ENCODE measurements at places on chromosomes 1 and 21.

GRCh38 chr1:232188318-232188717 is 441.6 kb downstream of the SIPA1L2 start:
- DNase-seq: no peak

DNA sequence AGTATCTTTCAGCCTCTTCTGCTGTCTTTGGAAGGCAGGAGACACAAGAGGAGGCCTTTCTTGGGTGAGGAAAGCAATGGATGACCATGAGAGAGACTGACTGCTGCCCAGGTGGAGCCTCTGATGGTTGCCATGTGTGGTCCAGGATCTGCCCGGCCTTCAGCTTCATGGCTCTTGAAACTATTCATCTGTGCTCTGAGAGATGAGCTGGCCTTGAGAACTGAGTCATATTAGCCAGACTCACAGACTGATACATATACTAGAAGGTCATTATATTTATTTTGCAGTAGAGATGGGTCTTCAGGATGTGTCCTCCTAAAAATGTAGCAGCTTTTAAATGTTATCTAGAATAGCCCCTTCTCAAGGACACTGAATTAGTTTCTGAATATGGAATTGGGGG is 33.7 kb downstream of the PTGFRN start:
- no peak for DNase-seq

DNA sequence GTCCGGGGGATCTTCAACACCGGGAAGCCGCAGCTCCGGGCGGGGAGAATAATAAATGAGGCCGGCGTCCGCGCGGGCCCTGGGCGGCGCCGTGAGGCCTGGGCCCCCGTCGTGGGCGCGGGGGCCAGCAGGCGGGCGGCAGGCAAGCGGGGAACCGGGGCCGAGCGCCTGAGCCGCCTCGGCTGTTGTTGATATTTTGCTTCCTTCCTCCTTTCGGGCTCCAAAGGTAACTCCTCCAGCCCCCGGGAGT is at the start of gene MEF2D:
TSS of gene MEF2D (minus strand) at position 233 of the 250 bp plus-strand sequence. CDS start 17,483 bp downstream, outside the sequence.
- no peak for DNase-seq

- no peak for DNase-seq
These were observed 161.6 kb downstream of the LRRC40 start for GRCh38 chr1:70043804-70044203.

DNA sequence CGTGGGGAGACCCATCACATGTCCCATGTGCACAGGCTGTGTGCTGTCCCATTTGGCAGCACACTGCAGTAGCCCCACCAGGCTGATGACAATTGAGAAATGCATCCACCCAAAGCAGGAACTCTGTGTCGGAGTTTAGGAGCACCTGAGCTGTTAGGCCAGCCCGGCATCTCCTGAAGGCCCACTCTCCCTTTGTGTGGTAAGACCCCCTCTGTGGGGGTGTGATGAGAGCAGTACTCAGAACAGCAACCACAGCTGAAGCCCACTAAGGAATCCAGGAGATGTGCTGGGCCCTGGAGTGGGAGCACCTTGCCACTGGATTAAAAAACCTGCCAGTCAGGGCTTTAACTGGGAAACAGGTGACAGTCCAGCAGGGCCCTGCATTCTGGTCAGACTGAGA is 37.2 kb downstream of the FCRL5 start:
- no peak for DNase-seq
